NCI-H1105 treated with DMSO at 0.1 percent for 48 hours (cell line): ENCODE measurements at places on chromosomes 1 and 21.

DNA sequence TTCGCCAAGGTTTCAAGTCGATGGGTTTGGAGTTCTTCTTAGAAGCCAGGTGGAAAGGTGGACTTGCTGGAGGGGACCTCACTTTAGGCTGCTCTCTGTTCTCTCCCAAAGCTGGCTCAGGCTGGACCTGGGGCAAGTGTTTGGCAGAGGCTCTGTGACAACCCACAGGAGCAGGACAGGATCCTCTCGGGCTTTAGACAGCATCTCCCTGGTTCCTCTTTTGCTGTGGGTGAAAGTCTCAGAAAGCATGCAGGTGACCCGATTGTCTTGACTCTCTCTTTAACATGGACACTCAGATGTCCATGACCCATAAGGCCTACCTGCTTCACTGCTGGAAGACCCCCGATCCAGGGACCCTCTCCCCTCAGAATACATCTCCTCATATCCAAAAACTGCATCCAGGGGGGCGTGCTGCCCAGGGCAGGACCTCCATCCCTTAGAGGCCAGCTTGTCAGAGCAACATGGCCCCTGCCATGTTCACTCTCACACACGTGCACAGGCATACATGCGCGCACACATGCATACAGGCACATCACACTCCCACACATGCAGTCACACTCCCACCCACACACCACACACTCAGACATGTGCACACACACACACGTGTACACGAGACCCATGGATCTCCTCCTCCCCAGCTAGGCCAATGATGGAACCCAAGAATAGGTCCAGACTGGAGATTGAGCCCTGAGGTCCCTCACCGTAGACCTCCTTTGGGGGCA, 21.3 kb downstream of the MRPL37 start:
- DNase-seq: no peak

- DNase-seq: no peak
Observed at GRCh38 chr1:45246760-45247159, 40.4 kb upstream of the ZSWIM5 start.

GRCh38 chr21:15219894-15220293, 155.1 kb upstream of the NRIP1 start:
- DNase-seq: no peak

DNA sequence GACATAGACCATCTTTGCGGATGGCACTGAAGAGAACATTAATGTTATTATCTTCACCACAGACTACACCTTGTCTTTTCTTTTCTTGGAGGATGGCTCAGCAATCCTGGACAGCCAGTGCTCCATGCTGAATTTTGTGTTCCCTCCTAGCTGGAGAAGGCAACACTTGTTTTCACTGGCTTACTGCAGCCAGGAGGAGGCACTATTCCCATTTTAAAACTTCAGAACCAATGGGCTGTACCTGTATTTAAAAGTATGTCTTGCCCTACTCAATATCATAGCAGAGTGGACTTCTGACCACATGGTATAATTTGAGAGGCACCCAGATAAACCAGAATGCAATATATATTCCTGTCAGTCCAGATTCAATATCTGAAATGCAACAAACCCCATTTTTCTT, 53.3 kb upstream of the POGK start:
- DNase-seq: no peak
